ENCODE measurements at places on chromosomes 4 and X. TPM values are rescaled to one million over a fixed set of nuclear protein-coding genes. Genes with fewer than 3 reads are reported as not detected.

DNA sequence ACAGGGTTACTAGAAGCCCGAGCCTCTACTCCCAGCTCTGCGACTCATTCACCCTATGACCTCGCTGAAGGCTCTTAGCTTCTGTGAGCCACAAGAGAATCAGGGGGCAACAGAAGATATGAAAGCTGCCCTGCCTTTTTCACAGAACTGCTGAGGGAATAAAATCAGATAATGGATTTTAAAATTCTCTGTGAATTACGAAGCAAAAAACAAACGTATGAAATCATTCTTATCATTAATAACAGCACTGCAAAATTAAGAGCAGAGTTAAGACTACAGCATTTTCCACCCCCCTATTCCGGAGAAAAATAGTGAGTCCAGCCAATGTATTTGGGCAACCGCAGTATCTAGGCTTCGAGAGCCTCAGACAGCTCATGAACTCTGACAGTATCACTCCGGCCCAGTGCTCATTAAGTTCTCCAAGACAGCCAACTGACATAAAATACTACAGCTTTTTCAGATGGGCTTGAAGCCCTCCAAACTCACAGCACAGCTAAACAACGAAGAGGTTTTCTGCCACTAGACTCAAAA, 33.4 kb downstream of the AFAP1 start:
- DNase-seq: no peak

DNA sequence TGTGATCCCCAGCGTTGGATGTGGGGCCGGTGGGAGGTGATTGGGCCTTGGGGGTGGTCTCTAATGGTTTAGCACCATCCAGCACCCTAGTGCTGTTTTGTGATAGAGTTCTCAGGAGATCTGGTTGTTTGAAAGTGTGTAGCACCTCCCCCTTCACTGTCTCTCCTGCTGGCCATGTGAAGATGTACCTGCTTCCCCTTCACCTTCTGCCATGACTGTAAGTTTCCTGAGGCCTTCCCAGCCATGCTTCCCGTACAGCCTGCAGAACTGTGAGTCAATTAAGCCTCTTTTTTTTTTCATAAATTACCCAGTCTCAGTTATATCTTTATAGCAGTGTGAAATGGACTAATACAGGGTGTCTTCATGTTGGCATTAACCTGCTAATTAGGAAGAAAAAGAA, 19.3 kb upstream of the TBC1D14 start:
- no peak for DNase-seq

GRCh38 chrX:119459181-119459580, 9.1 kb upstream of the SLC25A5 start:
- no peak for DNase-seq

NONO gene
- total RNA-seq: 132 TPM

SPOCK3 gene
- total RNA-seq: not detected

AMTN gene
- total RNA-seq: not detected

Measured in body of pancreas (tissue), 4 donors.